ENCODE measurements at places on chromosomes 5 and 9.

DNA sequence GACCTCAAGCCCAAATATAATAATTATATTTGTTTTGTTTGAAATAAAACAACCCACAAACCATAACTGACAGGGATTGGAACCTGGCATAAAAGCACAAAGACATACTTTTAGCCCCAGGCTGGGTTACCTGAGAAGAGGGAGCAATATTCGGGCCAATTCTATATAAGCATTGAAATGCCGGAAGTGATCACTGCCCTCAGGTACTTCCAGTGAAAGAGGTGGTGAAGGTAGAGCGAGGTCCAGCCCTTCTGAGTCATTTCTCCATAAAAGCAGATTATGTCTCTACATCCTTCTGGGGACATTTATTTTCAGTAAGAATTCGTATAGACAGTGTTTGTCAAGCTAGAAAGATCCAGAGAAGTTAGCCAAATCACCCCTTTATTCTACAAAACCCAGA is 59.6 kb downstream of the GCNT4 start:
- no peak for DNase-seq

DNA sequence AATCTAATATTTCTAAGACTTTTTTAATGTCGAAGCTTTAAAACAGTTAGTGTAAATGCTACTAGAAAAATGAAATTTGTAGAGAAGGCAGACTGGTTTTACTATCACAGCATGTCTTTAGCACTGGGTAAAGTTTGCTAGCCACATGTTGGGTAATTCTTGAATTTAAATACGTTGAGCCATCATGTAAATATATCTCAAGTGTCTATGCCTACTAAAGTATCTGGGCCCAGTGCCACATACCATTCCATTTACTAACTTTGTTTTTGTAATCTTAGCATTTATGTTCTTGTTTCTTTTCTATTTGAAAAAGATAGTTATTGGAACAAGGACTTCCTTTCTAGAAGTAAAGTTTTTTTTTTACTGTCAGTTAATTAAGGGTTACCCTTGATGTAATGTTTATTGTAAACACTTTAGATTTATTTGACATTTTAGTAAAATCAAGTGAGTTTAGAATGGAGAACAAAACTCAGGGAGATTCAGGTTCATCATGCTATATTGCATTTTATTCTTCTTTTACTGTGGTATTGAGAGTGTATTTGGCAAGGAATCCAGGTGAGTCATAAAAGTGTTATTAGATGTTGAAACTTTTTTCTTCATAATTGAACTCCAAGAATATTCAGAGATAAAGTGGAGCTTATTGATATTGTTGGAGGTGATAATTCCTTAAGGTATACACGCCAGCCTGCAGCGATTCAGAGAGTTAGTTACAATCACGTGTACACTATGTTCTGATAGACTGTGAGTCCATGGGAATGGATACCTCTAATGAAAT is 182.4 kb downstream of the CCDC171 start:
- no peak for DNase-seq

- DNase-seq = no peak
Observed at GRCh38 chr9:110579862-110580219, 300 bp upstream of the SVEP1 start.

GRCh38 chr5:93145767-93146166 is 435.3 kb downstream of the NR2F1-AS1 start:
- DNase-seq = no peak

DNA sequence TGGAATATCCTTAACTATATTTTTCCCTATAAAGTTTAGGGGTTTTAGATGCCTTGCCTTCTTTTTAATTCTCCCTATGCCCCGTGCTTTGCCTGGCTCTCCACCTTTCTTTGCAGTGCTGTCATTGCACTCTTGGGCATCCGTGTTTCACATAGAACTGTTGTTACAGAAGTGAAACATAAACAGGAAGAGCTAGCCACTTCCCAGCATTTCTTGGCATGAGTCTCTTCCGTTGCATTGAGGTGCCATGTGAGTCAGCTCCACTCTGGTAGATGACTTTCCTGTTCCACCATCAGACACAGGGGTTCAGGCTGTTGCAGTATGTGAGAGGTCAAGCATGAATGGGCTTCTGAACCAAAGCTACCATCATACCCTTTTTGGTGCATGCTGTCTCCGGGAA is 73.4 kb downstream of the ANGPTL2 start:
- no peak for DNase-seq

- DNase-seq = no peak
Observed at GRCh38 chr9:116318468-116319374, 165.1 kb downstream of the PAPPA start.
